ENCODE measurements at places on chromosomes 12 and 14.

DNA sequence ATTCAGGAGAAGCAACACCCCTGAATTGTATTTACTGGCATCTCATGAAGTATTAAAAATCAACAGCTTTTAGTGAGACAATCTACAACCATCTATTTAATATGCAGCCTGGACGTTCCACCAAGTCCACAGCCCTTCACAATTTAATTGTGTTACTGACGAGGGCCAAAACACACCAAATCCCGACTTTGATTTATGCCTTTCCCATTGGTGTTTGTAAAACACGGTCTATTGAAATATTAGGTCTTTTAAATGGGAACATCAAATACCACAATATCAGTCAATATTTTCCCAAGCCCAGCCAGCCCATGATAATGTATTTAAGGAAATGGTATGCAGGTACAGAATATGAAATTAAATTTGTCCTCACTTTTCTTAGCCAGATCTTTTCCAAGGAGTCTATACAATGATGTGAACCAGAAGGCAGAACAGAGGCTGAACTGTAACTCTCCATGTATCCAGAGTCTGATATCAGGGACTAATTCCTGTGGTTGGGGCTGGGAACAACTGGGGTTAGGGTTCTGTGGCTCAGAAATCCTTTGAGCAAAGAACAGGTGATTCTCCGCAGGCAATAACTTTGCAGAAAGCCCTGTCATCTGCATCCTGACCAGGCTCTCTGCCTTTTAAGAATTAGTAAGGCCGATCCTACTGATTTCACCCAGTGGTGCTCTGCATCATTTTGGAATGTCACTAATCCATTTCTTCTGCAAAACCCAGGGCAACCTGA is 179.3 kb upstream of the GZMB start:
- DNase-seq, result no peak

- no peak for DNase-seq
These were observed 195.6 kb downstream of the TTC7B start for GRCh38 chr14:90620568-90621077.

DNA sequence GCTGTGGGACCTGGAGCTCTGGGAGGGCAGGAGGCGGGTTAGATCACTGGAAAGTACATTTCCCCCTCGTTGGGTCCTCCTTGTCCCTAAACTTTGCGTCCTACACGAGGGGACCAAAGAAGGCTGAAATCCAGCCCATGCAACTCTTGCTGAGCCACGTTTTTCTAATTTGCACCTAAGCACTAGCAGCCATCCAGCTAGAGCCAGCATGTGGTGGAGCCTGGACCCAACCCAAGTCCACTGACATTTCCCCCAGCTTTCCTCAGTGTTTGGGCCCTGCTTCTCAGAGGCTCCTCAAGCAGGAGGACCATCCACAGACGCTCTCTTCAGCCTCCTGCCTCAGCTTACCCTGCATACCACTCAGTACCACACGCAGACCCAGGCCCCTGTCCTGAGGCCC is 49.7 kb downstream of the TSPAN11 start:
- no peak for DNase-seq

DNA sequence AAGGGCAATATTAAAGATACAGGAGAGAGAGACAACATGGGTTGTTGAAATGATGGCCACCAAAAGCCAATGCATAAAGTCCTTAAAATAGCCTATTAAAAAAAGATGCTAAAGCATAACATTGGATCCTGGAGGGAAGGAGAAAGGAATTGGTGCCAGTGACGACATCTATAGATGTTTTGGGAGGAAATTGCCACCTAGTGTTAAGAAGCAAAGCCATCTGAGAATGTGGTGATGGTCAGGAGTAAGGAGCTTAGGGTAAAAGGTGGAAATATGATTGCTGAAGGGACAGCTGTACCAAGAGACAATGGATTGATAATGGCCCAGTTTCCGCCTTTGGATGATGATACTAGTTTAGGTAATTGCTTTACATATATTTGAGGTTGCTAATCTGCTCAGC is 85.1 kb downstream of the TMEM30B start:
- DNase-seq, result no peak

DNA sequence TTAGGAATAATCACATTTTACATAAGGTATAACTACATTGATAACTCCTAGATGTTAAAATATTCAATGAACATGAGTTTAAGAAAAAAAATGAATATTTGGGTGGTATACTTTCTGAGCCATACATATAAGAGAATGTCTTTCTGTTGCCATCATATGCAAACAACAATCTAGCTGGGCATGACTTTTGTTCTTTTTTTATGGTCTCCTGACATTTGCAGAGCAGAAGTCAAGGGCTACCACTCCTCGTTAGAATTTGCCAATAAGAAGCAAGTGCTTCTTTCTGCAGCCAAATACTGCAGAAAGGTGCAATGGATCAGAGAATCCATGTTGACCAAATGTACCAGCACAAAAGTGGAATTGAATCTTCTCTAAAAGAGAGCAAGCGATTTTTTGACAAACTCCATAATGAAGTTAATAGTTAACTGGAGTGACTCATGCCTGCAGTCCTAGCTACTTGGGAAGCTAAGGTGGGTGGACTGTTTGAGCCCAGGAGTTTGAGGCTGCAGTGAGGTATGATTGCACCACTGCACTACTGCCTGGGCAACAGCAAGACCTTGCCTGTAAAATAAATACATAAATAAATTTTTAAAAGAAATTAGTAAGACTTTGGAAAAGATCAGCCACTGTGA is 25.5 kb upstream of the CCDC91 start:
- no peak for DNase-seq

DNA sequence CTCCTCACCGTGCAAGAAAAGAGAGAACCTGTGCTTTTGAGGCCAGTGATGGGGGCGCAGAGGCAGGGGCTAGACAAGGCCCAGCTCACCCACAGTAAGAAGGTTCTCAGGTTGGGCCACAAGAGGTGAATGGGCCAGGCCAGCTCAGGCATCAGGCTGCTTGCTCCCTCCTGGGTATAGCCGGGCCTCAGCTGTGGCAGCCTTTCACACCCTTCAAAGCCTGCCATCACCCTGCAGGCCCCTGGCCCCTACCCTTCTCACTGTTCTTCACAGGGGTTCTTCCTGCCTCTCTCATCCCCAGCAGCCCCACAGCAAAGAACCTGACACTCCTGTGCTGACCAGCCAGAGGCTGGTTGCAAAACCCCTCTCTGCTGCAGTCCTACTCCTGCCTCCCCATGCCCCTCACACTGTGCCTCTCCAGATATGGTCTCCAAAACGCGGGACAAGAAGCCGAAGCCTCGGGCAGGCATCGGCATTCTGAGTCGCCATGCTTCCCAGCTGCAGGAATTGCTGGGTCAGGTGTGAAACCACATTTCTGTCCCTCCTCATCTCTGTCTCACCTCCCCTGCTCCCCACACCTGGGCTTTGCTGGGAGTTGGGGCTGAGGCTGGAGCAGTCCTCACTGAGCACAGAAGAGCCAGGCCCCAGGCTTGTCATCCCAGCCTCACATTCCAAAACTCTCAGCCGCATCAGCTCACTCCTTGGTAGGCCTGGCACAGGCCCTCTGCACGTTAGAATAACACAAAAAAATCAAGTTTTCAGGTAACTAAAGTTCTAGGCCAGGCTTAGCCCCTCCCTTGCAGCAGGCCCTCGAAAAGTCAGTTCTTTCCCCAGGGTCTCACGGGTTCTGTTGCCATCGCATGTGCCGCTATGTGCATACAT is 6.9 kb upstream of the FAIM2 start:
- no peak for DNase-seq

DNA sequence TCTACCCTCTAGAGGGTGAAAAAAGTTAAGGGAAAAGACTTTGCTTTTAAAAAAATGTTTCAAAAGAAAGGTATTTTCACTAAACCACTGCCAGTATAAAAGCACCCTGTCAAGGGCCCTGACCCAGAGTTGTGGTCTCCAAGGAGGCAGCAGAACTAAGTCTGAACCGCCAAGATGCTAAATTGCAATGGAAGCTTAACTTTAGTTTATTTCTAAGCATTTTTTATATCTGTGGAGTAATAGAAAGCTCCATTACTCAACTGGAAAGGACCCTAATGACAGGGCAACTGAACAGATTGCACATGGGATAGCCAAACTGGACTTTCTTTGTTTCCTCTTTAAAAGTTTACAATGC is 379.8 kb downstream of the NAV3 start:
- DNase-seq, result no peak

GRCh38 chr14:104136472-104137296 is 1.7 kb upstream of the KIF26A start:
- no peak for DNase-seq

DNA sequence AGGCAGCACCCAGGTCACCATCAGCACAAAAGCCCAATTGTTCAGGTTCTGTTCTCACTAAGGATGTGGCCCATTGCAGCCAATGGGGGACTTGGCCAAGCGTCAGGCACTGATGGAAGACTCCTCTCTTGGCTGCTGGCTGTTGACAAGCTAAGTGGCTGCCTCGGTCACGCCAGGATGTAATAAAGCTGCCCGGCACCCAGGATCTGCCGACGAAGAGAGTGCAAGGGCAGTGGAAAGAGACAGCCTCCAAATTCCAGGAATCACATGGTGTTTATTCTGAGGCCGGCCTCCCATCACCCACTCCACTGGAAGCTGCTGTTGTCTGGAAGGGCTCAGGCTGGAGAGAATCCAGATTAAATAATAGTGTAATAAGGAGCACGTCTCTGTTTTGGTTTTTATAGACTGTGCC is 451.8 kb upstream of the TBX3 start:
- peak; percentile 49 for DNase-seq

DNA sequence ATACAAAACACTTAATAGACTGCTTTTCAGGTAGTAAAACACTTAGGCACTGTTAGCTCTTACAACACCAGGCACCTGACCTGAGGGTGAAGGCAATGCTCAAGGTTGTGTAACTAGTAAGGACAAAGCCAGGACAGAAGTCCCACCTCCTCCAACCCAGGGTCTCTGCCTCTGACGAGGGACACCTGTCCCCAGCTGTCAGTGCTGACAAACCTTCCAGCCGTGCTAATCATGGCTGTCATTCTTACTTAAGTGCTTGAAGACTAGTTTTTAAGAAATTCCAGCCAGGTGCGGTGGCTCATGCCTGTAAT is 62.5 kb upstream of the MAX start:
- DNase-seq, result no peak

DNA sequence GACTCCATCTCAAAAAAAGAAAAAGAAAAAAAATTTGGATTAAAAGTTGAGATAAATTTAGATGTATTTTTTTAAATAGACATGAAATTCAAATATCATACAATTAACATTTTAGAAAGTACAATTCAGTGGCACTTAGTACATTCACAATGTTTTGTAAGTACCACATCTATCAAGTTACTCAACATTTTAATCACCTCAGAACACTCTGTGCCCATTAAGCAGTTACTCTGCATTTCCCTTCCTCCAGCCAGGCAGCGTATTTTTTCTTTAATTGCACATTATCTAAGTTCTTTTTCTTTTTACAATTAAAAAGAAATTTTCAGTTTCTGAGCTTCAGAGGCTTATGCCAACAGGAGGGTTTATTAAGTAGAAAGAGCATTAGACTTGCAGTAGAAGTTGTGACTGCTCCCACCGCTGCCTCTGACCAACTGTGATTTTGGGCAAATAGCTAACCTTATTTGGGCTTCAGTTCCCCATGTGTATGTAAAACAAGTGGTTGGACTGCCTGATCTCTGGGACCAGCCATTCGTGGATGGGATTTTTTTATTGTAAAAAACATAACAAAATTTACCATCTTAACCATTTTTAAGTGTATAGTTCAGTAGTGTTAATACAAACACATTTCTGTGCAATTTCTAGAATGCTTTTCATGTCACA is 65.7 kb downstream of the WNK1 start:
- no peak for DNase-seq

- DNase-seq, result no peak
These were observed 157.4 kb upstream of the FOXG1 start for GRCh38 chr14:28608851-28609828.

DNA sequence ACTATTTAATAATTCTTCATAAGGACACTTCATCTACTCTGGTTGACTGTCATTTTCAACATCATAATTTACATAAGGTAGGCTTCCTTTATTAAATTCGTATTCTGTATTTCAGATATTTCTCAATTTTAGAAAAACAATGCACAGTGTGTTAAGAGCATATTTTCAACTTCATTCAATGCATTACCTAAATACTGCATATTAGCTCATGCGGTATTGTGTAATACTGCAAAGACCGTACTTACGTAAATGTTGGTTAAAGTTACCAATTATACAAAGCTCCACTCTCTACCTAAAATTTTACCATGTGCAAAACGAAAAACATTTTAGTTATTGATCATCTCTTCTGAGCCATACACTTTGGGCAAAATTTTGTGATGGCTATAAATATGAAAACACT is 62.8 kb downstream of the EXOC5 start:
- DNase-seq, result no peak

GRCh38 chr12:127810041-127810440 is 456.9 kb upstream of the TMEM132C start:
- DNase-seq, result peak; percentile 95

DNA sequence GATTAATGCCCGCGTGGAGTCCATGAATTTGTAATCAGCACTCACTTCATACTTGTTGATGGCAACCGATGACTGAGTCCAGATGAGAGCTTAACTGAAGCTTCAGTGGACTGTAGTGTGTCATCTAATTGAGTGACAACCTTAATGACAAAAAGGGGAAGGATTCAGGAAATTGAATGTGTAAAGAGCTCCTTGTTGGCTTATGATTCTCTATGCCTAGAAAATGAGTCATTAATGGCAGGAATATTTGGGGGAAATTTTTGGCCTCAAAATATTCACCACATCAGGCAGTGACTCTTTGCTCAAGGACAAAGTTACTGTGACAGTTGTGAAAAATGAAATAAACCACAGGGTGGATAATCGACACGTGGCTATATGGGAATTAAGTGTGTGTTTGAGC is 55.3 kb upstream of the STON2 start:
- no peak for DNase-seq

DNA sequence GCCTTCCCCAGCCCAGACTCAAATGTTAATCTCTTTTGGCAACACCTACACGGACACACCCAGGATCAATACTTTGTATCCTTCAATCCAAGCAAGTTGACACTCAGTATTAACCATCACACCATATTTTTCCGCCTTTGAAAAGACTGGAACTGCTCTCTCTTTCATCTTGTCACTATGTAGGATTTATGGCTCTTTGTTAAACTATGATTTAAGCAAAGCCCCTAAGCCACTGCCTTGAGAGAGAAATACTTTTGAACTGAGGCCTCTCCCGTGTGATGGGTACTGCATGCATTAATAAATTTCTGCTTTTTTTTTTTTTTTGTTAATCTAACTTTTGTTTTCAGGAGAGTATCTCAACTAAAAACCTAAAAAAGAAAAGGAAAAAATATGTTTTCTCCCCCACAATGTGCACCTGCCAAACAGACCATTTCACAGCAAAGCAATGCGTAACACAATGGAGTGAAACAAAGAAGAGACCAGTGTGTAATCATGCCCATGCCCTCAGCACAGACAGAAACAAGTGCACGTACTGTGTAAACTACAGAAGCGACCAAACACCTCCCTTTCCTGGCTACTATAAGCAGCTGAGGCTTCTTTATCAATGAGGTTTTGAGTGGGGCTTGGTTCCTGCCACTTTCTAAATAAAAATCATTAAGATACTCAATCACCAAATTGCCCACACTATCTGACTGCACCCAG is 28.3 kb upstream of the ETFBKMT start:
- no peak for DNase-seq

- no peak for DNase-seq
These were observed 594 bp downstream of the TAMALIN start for GRCh38 chr12:52007158-52007921.

All from GM04504 (cell line).